ENCODE measurements at places on chromosomes 16 and 17.
A peak's percentile ranks its signal among the peaks of the same experiment; 100 is the strongest.

GRCh38 chr16:27772093-27772825 is 222.3 kb downstream of the KATNIP start:
- no peak for DNase-seq

DNA sequence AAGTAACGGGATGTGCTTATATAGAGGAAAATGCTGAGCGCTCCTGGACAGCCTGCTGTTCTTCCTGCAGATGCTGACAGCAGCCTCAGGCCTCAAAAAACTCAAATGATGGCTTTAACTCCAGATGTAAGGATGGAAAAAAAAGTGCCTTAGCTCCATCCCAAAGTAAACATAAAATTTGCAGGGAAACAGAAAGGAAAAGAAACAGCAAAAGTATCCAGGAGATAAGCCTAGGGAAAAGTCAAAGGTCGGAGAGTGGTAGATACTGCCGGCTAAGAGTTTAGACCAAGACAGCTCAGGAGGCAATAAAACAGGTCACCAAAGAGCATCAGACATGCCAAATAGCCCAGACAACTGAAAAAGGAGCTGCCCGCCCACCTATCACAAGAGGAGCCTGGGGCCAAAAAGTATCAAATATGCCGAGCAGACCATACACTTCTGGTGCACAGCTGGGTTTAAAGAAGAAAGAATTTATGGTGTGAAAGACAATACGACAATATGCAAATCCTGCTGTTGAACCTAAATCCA is 6.9 kb downstream of the KRT31 start:
- no peak for DNase-seq

DNA sequence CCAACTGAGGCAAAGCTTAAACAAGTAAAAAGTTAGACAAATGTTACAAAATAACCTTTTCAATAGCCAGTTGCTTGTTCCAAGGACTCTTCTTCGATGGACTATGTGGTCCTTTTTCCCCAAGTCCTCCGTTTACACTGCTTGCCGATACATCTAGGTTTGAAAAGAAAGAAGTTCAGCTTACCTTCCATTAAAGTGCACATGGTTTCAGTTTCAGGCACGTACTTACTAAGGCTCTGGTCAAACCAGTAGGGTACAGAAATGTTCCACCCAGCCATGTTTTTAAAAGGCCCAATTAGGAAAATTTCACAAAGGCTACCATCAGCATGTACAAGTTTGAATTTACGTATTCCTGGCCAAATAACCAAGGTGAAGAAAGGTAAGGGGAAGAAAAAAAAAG is 2.1 kb downstream of the SRSF2 start:
- peak; percentile 46 for DNase-seq

- DNase-seq = no peak
Measured at GRCh38 chr16:87528690-87529579, 36.1 kb upstream of the ZCCHC14 start.

DNA sequence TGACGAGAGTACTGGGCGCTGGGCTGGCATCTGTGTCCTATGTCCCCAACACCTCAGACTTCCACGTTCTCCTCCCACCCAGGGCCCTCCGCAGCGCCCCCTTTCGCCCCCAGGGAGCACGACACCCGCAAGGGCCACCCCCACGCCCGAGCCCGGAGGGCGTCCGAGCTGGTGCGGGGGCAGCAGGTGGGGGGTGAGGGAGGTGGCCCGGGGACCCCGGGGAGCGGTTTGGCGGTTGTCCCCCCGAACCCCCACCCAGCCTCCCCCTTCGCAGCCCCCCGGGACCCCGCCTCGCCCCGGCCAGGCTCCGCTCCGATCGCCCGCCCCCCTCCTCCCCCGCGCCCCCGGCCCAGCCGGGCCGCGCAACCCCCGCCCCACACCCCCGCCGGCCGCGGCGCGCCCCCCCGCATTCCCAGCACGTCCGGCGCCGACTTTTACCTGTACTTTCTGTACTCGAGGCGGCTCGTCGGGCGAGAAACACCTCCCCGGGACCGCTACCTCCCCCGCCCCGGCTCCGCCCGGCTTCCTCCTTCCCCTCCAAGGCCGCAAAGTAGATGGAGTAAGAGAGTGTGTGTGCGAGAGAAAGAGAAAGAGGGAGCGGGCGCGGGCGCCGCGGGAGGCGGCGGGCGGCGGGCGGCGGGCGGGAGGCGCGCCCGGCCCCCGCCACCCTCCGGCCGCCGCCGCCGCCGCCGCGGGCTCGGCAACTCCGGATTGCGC is 901 bp downstream of the CDYL2 start:
- DNase-seq = no peak

DNA sequence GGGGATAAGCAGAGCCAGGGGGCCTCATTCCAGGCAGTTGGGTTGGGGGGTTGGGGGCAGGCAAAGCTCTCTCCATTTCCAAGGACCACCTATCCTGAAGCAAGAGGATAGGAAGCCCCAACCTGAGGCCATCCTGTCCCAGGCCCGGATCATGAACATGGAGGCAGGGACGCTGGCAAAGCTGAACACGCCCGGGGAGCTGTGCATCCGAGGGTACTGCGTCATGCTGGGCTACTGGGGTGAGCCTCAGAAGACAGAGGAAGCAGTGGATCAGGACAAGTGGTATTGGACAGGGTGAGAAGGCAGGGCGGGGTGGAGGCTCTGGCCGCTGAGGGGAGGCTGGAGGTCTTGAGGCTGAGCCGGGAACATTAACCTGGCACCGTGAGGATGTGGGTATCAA is 3.6 kb upstream of the CHAD start:
- DNase-seq = no peak

- DNase-seq = no peak
Measured at GRCh38 chr16:49472598-49472997, 99.0 kb downstream of the C16orf78 start.

GRCh38 chr17:83080858-83081683 is 1.7 kb downstream of the METRNL start:
- no peak for DNase-seq

- DNase-seq = peak; percentile 80
Measured at GRCh38 chr17:82301916-82302567, 15.4 kb downstream of the CD7 start.

GRCh38 chr17:50192618-50193291 is 8.7 kb downstream of the COL1A1 start:
- no peak for DNase-seq

DNA sequence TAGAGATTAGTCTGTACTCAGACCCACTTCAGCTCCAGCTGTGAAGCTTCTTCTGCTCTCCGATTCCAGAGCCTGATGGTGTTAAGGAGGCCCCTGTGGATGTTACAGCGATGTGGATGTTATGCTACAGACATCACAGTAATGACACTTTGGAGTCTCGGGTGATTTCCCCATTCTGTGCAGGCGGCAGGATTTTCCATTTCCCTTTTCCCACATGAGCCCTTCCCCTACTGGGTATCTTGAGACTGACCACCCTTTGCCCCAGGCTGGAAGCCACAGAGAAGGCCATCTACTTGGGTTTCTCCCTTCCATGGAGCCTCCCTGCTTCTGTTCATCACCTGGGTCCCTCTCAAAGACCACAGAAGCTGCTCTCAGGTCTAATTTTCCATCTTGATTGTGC is 78.3 kb downstream of the KCNJ12 start:
- DNase-seq = no peak

GRCh38 chr16:12272264-12272663 is 295.7 kb downstream of the SNX29 start:
- no peak for DNase-seq

GRCh38 chr16:77223184-77223583 is 24.0 kb downstream of the SYCE1L start:
- DNase-seq = no peak

DNA sequence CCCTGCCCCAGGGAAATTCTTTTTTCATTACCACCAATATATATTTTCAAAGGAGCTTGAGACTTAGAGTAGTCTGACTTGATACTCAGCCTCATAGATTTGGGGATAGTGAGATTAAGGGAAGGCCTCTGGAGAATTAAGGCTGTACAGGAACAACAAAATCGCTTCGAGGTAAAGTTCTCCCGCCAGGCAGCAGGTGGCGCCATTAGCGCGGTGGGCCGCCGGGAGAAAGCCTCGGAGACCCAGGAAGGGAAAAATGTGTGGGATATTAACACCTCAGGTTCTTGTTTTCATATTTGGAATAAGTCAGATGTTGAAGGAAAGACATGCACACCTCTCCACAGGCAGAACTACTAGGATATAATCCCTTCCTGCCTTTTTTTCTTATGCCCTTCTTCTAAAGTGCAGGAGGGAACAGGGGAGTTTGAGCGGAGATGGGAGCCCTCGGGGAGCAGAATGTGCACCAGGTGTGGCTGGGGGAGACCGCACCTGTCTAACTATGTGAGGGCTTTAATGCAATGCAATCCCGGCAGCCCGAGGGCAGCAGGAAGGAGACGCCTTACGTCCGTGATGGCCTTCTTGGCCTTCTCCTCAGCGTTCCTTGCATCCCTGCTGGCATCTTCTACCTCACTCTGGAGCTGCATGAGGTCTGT is 25.9 kb downstream of the MYH3 start:
- DNase-seq = no peak

DNA sequence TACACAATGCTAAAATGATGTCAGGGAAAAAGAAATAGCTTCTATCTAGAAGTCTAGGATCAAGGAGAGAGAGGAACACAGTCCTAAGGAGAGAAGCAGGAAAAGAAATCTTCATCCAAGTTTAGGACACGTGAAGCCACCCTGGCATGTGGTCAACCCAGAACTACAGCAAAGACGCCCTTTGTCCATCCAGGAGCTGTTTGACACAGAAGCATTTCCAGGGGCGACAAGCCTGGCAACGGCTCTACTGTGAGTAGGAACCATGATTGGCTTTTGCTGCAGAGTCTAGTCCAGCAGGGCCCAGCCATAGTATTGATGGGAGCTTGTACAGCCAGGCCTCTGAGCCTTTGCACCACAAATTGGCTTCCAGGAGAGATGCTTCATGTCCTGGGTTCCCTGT is 185.4 kb upstream of the RPL38 start:
- no peak for DNase-seq

DNA sequence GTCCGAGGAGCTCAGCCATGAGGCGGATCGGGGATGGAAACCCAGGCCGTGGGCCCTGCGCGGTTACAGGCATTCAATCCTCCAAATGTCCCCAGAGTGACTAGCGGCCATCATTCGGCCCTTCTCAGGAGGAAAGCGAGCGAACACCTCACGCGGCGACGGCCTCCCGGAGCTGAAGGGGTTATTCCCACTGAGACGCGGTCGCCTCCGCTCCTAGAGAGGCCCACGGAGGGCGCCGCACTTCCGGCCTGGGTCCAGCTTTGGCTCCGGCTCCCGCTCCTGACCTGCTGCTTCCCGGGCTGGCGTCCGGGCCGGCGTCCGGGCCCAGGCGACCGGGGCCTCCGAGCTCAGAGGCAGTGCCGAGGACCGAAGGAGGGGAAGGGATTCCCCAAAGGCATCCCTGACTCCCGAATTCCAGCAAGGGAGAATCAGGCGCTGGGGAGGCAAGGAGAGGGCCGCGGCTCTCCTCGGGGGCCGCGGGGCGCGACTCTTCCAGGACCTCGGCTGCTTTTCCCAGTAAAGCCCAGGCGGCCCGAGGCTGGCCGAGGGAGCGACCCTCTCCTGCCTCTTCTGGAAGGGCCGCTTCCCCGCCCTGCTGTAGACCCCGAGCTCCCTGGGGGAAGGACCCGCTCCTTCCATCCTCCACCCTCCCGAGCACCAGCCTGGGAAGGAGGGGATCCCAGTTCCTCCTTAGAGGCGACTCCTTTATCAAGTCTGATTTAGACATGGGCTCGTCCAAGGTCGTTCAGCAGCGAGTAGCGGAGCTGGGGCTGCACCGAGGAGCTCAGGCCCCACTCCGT is 18.6 kb upstream of the ZNF629 start:
- peak; percentile 70 for DNase-seq

GRCh38 chr17:14779241-14779640 is 478.4 kb downstream of the HS3ST3B1 start:
- peak; percentile 41 for DNase-seq

DNA sequence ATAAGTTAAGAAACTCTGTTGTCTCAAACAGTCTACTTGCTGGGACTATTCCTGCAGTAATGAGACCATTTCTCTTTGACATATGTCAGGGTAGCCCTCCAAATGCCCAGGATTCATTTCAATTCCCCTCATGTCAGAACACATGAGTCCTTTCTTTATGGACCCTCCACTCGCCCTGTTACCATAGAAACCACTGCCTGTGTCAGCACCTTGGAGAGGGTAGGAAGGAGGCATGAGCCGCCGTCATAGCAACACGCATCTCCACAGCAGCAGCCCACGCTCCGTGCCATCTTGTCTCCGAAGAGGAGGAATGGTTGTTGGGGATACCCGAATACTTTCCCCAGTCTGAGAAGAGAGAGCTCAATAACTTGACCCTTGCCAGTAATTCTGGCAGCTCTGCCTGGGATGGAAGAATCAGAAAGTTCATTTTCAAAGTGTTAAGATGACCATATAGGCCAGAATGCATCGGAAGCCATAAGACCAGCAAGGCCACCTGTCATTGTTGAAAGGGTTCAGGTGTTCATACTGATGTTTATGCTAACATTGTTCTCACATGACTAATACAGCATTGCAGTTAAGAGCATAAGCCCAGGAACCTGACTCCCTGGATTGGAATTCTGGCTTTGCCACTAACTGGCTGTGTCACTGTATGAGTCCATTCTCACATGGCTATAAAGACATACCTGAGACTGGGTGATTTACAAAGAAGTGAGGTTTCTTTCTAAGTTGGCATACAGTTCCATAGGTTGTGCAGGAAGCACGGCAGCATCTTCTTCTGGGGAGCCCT is 141.3 kb downstream of the ABCC12 start:
- peak; percentile 98 for DNase-seq

- DNase-seq = no peak
Measured at GRCh38 chr17:49570540-49571242, 5.0 kb upstream of the NXPH3 start.

- no peak for DNase-seq
Measured at GRCh38 chr17:50527155-50527762, 5.3 kb upstream of the EPN3 start.

- peak; percentile 90 for DNase-seq
Measured at GRCh38 chr16:60642956-60643355, 1393.3 kb downstream of the CDH8 start.

GRCh38 chr17:1082579-1082978 is 85.7 kb downstream of the TIMM22 start:
- DNase-seq = no peak

All from mammary epithelial cell (primary cell).